Ureter (tissue), 1 donor: ENCODE measurements at places on chromosomes 2 and 18.

GRCh38 chr2:215577356-215577755 lies 141.5 kb upstream of the FN1 start:
- DNase-seq: no peak

DNA sequence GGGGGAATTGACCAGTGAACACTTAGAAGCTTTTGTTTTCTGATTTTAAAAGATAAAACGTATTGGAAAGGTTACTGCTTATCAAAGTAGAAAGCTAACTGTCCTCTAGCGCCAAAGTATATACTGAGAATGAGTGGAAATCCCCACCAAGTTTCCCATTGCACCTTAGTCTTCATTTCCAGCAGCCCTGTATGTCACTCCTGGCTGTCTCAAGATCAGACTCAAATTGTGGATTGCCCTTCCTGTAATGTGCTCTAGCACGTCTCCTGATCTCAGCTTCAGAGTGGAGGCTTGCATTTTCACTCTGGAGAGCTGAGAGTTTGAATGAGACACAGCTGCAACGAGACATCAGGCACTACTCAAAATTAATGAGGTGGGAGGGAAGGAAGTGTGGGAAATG lies 26.6 kb downstream of the MFF start:
- no peak for DNase-seq

GRCh38 chr2:224837066-224837465 lies 120.9 kb upstream of the CCDC195 start:
- DNase-seq: no peak

GRCh38 chr18:70249118-70249517 lies 39.7 kb upstream of the SOCS6 start:
- no peak for DNase-seq

DNA sequence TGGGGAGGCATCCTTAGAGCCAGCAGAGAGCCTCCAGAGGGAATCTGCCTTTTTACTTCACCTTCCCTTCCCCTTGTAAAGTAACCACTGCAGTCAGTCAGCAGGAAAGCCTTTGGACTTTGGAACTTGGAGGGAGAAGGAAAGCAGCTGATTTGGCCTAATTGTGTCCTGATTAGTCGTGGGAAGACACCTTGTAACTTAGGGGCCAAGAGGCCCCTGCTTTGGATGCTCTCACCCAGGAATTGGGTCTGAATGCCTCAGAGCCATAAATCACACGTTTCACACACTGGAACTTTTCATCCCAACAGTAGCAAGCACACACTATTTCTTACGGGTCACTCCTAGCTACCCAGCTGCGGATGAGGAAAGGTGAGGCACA lies 81.0 kb upstream of the PPM1B start:
- DNase-seq: no peak
